Activated CD8-positive, alpha-beta memory T cell treated with anti-CD3 and anti-CD28 coated beads for 1 hour (primary cell): ENCODE measurements at places on chromosomes 3 and 15.

GRCh38 chr3:134197681-134198261, 52.9 kb downstream of the RYK start:
- DNase-seq, result no peak

DNA sequence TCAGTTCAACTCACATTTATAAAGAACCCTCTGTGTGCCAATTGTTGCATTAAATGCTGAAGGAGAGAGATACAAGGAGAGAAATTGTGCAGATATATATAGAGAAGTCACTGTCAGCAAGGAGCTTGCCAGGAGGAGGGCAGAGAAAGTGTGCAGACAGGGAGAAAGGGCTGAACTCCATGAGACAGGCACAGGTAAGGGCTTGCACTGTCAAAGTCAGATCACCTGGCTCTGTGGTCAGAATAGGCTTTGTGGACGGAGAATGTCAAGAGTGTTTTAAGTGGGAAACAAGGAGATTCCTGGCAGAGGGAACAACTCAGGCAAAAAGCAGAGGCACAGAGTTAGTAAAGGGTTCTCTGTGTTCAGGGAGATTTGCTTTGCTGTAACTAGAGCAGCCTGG, 303.0 kb upstream of the TPRG1 start:
- no peak for DNase-seq

GRCh38 chr3:18618723-18619122, 193.6 kb upstream of the SATB1 start:
- DNase-seq, result no peak

DNA sequence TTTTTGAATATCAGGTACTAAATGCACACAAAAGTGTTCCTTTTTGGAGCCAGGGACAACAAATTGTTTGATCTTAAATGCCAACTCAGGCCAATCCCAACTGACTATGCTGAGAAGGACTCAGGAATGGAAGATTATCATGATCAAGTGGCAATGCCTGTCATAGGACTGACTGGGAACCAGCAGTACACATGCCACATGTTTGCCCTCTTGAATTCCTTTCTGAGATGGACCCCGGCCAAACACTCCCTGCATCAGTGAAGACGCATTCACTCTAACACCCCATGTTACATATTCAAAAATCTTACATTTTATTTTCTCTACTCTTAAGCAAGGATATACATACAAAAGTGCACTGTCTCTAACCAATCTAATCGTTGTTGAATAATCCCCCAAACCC, 36.1 kb downstream of the CLDN18 start:
- no peak for DNase-seq

- DNase-seq, result no peak
These were observed 7.3 kb upstream of the MAPK6 start for GRCh38 chr15:52011711-52012144.

- DNase-seq, result peak; percentile 73
These were observed 24.3 kb upstream of the POLG start for GRCh38 chr15:89358755-89359439.

DNA sequence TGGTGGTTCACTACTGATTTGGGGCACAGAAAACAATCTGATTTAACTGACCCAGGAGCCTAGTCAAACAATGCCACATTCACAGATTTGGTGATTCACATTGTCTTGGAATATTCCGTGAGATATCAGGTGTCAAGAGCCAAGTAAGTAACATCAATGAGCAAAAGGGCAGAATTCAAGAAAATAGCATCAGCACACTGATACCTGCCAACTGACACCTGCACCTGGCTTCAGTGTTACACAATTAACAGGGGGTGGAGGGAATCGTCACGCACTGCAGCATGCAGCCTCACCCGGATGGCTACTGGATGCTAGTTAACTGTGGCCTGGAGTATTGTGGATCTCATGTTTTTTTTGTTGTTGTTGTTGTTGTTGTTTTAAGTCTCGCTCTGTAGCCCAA, 17.6 kb downstream of the CCNL1 start:
- DNase-seq, result no peak

- DNase-seq, result no peak
These were observed 16.4 kb upstream of the ANKRD34C start for GRCh38 chr15:79265987-79266579.

- DNase-seq, result no peak
These were observed 29.5 kb upstream of the CCDC54 start for GRCh38 chr3:107347751-107348150.
